NCI-H1092 (cell line): ENCODE measurements at places on chromosomes 4 and X.

GRCh38 chr4:2790583-2791517 is 2.0 kb upstream of the SH3BP2 start:
- no peak for DNase-seq

DNA sequence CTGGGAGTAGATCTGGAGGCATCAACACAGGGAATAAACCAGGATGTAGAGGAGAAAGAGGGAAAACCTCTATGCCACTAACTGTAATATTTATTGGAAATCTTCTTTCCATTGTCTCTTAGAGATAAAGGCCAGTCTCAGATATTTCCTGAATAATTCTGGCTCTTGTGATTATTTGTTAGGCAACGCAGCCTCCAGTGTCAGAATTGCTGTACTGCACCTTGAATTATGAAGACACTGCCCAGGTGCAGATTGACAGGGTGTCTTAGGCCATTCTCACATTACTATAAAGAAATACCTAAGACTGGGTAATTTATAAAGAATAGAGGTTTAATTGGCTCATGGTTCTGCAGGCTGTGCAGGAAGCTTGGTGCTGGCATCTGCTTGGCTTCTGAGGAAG is 100.7 kb upstream of the ZDHHC15 start:
- DNase-seq: no peak

DNA sequence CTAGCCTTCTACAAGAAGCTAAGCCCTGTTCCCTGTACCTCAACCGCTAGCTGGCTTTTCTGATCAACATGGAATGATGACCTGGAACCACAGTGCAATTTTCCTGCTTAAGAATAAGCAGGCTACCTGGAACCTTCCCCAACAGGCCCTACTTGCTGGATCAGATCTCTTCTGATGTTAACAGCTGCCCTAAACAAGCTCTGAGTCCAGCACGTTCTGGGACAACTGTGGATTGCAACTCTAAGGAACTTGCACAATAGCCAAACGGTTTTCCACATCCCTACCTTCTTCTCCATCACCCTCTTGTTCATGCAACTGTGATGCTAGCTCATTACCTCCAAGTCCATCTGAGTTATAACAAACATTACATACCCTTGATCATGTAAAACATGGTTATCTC is 19.8 kb downstream of the ATP8A1 start:
- DNase-seq: no peak

DNA sequence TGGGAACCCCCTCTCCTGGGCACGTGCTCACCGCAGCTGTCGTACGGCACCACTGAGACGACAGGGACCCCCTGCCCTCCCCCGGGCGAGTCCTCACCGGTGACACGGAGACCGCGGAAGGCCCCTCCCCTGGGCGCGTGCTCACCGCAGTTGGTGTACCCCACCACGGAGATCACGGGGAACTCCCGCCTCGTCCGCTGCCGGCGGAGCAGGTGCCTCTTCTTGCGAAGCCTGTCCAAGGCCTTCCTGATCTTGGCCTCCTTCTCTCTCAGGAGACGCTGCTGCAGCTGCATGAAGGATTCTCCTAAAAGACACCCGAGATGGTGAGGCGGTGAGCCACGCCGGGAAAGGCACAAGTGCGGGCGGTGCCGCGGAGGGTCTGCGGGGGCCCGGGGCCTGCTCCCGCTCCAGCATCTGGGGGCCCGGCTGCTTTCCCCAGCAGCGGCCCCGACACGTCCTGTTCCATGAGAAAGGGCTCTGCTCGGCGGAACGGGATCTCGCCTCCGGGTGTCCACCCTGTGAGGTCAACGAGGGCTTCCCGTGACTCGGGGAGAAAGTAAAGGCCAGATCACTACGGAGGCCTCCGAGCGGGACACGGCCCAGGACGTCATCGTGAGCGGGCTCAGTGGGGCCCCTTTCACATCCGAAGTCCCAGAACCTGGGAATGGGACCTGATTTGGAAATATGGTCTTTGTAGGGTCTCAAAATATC is 5.8 kb downstream of the GTPBP6 start:
- no peak for DNase-seq

GRCh38 chrX:110407910-110408545 is 49.4 kb downstream of the RTL9 start:
- peak; percentile 60 for DNase-seq

GRCh38 chr4:53547983-53548382 is 43.3 kb downstream of the LNX1 start:
- DNase-seq: no peak
